Renal pelvis (tissue), 12 donors: ENCODE measurements at places on chromosomes 1 and 21. TPM values are rescaled to one million over a fixed set of nuclear protein-coding genes. Genes with fewer than 3 reads are reported as not detected.

- no peak for DNase-seq
Observed at GRCh38 chr1:158454537-158454936, 7.1 kb upstream of the OR10K1 start.

Gene KIRREL1
- 203 TPM for polyA plus RNA-seq

DNA sequence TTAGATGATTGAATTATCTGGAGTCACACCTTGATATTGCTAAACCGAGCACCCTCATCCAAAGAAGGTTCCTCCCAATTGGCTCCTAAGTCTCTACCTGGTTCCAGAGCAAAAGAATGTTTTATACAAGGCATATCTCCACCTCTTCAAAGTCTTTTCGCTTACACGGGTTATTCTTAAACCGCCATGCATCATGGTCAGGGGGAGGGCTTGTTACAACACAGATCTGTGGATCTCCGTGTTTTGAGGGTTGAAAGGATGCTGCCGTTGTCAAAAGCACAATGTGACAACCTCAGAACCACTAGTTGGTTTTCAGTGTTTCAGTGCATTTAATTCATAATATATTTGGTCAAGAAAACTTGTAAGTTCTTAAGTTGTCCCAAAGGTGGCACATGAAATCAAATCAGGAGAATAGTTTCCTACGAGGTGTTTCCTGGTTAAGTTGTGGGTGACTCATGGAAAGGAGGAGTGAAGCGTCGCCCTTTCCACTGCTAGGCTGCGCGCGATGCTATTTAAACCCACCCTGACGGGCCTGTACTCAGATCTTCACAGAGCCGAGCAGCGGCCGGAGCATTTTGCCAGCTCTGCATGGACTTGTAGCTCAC lies 1531.6 kb upstream of the TPTE start:
- no peak for DNase-seq

DNA sequence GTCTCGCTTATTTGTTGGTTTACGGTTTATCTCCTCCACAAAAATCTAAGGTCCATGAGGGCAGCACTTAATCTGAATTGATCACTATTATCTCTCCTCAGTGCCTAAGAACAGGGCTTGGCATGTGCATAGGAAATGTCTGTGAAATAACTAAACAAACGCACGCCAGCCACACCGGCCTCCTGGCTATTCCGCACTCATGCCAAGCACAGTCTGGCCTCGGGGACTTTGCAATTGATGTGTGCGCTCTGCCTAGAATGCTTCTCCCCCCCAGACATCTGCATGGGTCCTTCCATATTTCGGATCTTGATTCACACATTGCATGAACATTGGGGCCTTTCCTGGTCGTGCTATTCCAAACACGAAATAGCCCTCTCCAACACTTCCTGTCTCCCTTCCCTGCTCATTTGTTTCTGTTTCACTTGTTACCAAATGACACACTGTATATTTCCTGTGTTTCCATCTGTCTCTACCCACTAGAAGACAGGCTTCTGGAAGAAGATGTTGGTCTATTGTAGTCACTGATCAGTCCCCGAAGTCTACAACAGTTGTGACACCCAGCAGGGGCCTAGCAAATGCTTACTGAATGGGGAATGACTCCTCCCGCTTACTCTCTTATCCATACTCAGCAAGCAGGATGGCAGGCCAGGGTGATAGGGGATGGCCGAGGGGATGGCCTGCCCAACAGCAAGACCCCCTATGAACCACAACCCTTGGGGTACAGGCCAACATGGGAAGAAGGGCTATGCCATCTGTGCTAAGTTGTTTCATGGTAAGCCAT lies 93.9 kb downstream of the GLIS1 start:
- DNase-seq, result no peak

GRCh38 chr1:219209578-219209977 lies 35.9 kb downstream of the LYPLAL1 start:
- DNase-seq, result no peak

- DNase-seq, result no peak
Observed at GRCh38 chr1:234528074-234528865, 49.3 kb upstream of the TARBP1 start.

Gene STMN1
- 1,055 TPM for polyA plus RNA-seq

Gene CYP4X1
- 11.3 TPM for polyA plus RNA-seq

DNA sequence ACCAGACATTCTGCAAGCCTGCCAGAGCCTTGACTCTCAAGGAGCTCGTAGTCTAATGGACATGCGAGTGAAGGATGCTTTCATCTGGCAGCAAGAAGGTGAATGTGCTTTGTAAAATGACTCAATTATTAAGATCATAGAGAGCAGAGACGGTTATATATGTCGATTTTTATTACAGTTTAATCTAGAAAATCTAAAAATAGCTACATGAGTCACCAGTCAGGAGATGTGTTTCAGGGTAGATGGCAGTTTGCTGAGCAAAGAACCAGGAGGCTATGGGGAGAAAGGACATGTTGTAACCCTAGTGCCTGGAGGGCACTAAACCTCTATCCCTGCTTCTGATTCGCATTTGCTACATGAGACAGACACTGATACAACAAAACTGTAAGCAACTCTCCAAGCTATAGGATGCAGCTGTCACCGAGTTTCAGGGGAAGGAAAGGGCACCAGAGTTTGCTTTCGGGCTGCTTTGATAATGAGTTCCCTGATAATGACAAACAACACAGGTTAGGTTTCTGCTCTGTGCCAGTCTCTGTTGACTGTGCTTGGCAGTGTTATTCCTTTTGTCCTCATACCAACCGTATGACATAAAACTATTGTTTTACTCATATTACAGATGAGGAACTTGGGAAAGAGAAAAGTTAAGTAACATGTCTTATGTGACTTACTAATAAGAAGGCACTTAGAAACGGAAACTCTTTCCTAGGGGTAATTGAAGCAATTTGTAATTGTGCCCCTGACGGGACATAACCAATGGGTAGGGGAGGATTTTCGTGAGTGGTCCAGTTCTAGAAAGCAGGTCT lies 43.2 kb downstream of the C1orf198 start:
- no peak for DNase-seq

Gene FCER1G
- 13.9 TPM for polyA plus RNA-seq

GRCh38 chr1:86156566-86157455 lies at the start of gene COL24A1:
Gene COL24A1, minus strand, starts transcription at chr1:86156772. Its CDS starts 376 bp downstream, at chr1:86156396.
- peak; percentile 77 for DNase-seq

DNA sequence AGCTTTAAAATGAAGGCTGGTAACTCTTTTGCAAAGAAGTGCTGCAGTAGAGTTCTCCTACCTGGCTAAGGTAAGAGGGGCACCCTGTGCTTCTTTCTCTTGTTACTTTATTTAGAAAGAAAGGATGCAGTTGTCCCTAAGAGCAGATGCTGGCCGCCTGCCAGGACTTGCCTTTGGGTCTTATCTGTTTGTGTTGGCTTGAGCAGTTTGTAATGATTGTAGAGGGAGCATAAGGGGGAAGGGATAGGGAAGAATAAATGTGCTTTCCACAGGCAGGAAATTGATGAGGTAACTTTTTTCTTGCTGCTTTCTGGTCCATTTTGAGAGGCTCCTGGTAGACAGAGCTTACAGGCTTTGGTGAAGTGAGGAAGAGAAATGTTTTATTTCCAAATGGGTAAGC lies 229.6 kb downstream of the HHAT start:
- peak; percentile 26 for DNase-seq

Gene CNIH4
- polyA plus RNA-seq, result 48.4 TPM

GRCh38 chr1:85116856-85117255 lies 68.6 kb upstream of the MCOLN3 start:
- no peak for DNase-seq

Gene S100A16
- 108 TPM for polyA plus RNA-seq

DNA sequence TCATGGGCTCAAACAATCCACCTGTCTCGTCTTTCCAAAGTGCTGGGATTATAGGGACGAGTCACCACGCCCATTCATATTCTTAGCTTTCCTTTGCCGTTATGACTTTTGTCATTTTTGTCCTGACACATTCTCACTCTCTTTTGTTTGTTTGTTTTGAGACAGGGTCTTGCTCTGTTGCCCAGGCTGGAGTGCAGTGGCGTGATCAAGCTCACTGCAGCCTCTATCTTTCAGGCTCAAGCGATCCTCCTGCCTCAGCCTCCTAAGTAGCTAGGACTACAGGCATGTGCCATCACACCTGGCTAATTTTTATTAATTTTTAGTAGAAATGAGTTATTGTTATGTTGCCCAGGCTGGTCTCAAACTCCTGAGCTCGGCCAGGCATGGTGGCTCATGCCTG lies 11.8 kb upstream of the MED18 start:
- no peak for DNase-seq

DNA sequence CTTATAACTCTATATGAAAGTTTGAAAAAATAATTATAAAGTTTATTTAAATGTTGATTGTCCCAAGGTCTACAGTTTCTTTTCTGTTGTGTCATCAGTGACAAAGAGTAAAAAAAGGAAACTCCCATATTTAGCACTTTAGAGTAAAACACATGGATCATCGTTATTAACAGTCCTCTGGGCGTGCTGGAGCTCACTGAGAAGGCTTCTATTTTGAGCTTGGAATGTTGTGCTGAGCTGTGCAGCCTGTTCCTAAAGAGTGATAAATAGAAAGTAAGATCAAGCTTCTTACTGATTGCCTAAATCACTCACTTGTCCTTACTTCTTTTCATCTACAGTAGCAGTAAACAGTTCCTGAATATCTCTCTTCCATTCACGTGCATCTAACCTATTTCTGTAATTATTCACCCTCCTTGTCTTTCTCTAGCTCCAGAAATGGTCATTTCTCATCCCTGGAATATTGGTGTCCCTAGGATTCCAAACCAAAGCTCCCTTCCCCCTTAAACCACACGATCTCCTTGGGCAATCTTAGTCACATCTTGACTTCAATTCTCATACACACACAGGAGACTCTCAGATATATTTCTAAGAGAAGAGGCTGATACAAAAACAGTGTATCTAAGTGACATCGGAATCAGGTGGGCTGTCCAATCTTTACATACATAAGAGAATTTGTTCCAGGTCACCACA lies 11.9 kb downstream of the GBP5 start:
- DNase-seq, result no peak

GRCh38 chr1:195867638-195868037 lies 740.6 kb downstream of the KCNT2 start:
- DNase-seq, result no peak

GRCh38 chr21:35044128-35044527 lies 5.0 kb downstream of the RUNX1 start:
- no peak for DNase-seq

DNA sequence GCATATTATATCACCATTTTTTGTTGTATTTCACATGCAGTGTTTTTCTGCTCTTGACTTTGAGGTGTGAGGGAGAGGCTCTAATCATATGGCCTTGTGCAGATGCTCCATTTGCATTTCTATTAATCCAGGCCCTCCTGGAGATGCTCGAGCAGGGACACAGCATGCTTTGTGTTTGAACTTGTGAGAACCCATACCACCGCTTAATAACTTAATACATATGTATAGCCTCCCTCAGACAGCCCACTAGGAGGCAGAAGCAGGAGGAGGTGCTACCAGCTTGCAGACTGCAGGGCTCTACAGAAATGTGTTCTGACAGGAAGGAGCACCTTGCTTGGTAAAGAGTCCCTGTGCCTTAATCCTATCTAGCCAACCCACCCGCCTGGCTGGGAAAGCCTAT lies 155.2 kb downstream of the BARHL2 start:
- no peak for DNase-seq

GRCh38 chr1:160539684-160539989 lies 16.6 kb upstream of the SLAMF6 start:
- DNase-seq, result no peak

DNA sequence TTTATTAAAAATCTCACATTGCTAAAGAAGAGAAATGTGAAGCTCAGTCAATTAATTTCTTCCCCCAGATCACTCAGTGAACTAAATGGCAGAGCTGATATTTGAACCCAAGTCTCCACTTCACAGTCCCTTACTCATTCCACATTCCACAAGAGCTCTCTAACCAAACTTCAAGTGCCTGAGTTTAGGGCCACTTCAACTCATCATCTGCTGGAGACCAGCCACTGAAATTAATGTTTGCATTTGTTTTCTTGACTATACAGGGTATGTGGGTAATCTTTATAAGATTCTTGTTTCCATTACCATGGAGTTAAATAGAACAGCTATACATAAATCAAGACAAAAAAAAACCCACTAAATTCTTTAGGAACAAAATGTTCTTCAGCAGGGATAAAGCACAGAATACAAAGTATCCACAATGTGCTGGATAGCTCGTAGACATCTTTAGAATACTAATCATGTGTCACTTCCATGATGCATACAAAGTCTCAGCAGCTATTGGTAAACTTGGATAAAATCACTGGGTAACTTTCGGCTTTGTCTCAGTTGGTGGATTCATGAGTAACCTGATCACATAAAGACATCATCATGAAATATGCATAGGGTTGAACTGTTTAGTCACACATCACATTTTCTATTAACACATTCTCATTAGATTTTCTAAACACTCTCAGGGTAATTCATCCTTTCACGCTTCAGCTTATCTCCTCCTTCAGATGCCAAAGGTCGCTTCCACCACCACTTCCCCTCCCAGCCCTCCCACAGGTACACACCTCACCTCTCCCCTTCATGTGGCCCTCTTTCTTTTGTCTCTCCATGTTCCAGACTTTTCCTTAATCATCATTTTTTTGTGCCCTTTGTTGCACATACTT lies 89.8 kb downstream of the LRRC53 start:
- DNase-seq, result peak; percentile 38

Gene NUF2
- 24.0 TPM for polyA plus RNA-seq

GRCh38 chr1:109977657-109978378 lies 6.7 kb upstream of the AHCYL1 start:
- DNase-seq, result no peak

GRCh38 chr1:21184276-21184675 lies 7.6 kb upstream of the EIF4G3 start:
- DNase-seq, result no peak

- no peak for DNase-seq
Observed at GRCh38 chr1:220876511-220877376, 2.5 kb upstream of the HLX start.

DNA sequence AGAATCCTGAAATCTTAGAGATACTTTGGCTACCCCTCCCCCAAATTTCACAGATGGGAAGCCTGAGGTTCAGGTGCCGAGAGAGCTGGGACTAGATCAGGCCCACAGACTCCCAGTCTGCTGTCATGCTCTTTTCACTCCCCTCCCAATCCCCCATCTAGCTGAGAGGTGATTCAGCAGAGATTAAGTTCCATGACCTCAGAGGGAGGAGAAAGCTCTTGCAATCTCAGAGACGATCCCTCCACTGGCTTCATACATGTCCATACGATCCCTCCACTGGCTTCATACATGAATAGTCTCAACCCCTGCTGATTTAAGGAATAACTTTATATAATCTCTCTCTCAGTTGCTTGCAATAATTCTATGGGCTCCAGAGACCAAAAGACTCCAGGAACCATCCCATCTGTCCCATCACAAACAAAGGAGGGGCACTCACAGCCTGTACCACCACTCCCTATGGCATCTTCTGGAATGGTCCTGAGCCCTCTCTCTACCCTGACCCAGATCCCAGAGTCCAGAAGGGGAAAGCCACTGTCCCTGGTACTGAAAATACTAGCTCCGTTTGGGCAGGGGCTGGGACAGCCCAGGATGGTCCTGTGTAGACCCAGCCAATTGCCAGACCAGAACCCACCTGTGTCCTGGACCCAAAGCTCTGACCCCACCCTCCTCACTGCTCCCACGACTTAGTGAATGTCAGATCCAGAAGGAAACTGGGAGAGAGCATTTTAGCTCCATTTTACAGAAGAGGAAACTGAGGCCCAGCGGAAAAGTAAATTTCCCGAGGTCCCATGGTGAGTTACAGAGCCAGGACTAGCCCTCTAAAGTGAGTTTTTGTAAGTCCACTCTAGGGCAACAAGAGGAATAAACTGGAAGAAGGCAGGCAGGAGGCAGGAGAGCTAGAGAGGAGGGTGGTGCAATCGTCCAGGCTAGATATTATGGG lies 27.1 kb downstream of the RIMS3 start:
- DNase-seq, result no peak
